GM12891 (cell line): ENCODE measurements at places on chromosomes 5 and 9.

DNA sequence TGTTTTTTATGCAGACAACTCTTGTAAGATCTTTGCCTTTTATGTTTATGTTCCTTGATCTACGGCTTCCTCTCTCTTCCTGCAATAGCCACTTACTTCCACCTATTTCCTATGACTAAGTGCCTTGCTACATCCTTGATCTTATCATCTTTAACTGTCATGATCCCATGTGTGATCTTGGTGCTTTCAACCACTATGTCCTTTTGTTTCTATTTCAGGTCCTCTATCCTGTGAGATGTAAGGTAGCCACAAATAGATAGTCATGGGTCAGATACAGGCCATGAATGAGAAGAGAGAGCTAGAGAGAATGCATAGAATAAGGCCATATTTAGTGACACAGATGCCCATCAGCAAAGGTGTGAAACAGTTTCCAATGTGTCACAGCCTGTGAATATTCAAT is 243.6 kb upstream of the HAPLN1 start:
- no peak for DNase-seq

DNA sequence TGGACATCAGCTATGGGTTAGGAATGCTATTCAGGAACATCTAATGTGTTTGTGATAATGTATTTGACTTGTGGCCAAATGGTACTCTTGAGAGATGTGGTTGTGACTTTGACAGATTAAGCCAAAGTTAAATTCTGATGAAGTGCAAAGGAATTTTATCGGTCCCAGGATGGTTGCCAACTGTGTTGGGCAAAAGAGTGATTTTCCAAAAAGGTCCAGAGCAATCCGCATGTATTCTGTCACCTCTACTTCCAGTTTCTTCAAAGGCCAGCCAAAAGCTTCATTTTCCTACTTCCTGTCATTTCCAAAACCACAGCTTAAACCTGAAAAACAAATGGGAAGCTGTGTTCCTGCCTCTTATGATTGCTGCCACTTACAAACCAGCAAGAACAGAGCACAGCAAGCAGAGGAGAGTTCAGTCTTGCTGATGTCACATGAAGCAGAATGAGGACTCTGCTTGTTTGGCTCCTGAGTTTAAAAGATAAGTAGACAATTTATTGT is 59.8 kb downstream of the MARCHF3 start:
- DNase-seq, result no peak

DNA sequence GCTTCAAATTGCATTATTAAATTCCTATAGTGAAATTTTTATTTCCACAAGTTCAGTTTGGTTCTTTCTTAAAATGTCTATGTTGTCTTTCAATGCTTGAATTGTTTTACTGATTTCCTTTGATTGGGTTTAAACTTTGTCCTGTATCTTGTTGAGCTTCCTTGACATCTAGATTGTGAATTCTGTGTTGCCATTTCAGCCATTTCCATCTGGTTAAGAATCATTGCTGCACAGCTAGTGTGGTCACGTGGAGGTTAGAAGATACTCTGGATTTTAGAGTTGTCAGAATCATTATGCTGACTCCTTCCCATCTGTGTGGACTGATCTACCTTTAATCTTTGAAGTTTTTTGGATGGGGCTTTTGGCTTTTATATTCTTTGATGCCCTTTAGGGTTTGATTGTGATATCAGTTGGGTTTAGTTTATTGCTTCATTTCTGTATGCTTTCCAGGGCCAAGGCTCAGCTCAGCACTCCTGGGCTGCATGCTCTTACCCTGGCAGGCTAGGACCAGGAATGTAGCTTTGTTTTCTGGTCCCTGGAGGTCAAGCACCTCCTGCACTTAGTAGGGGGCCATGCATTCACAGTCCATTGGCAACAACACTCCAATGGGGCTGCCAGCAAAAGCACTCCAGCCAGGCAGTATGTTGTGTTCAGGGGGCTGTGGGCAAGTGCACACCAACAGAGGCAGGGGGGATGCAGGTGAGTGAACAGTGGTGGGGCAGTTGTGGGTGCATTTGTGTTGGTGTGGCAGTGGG is 141.4 kb downstream of the PRR16 start:
- DNase-seq, result no peak

GRCh38 chr5:150208187-150209098 is 18.6 kb downstream of the SLC6A7 start:
- DNase-seq, result no peak

DNA sequence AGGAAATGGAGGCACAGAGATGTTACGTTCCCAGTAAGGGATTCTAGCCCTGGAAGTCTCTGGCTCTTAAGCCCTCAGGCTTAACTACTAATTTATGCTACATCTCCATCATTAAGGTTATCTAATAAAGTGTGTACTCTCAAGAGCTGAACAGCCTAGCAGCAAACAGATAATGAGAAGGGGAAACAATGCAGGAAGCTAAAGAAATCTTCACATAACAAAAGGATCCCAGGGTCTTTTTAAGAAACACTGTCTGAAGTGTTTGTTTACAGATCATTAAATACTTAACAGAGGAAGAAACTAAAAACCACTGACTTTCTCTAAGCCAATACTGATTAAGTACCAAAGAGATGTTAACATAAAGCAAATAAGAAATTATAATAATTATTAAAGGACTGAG is 129.0 kb downstream of the PAPPA start:
- no peak for DNase-seq

DNA sequence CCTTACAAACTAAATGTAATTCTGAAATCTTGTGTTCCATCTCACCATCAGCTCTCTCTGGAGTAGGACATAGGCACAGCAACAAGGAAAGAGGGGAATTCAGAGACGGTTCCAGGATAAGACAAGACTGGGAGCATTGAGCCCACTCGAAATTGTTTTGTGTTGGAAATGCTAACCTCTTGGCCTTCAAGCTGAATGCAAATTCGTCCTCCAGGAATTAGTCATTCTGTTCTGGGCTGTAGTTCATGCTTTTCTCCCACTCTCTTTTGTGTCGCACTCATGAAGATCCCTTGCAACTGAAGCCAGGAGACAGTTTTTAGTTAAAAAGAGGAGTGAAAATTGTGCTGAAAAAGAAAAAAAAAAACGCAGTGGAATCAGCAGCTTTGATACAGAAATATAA is 121.7 kb upstream of the SEMA6A start:
- no peak for DNase-seq

GRCh38 chr9:89611425-89611824 is 6.6 kb downstream of the GADD45G start:
- DNase-seq, result no peak
